Stimulated activated CD8-positive, alpha-beta memory T cell treated with anti-CD3 and anti-CD28 coated beads, Interleukin-2, amount 100 ng/mL, for 48 hours (primary cell): ENCODE measurements at places on chromosomes 5 and 9.
A peak's percentile ranks its signal among the peaks of the same experiment; 100 is the strongest.

DNA sequence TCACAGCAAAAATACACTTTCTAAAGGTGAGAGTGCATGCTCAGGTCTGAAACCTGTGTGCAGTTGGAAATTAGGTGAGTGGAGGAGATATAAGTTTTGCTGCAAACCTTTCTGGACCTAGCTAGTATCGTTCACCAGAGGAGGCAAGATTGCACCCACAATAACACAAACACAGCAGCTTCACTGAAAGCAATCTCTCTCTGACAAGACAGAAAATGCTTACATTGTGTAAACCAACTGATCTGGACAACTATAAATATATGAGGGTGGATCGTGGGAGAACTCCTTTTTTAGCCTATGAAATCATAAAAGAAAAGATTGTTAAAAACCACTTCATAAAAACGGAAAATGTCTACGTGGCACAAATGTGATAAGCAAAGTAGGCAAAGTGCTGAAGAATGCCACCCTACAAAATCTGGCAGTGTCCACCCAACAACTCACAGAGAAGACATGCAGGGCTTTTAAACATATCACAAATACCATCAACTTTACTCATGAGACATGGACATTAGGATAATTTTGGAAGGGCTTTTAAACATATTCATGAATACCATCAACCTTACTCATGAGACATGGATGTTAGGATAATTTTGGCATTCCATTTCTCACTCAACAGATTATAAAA lies 134.3 kb downstream of the CDH18 start:
- DNase-seq: no peak

DNA sequence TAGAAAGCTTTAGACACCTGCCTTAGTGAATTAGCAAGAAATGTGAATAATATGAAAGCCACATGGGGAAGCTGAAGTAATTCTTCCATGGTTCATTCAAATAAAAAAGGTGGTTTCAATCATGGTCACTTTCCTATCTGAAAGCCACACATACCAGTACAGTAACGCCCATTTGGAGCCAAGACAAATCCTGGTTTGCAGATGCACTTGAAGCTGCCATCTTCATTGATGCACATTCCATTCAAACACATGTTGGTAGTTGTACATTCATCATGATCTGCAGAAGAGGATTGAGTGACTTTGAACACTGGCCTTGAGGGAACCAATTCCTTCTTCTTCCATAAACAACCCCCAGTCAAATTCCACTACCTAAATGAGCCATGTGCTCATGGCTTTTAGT lies 161.5 kb downstream of the FBN2 start:
- no peak for DNase-seq

DNA sequence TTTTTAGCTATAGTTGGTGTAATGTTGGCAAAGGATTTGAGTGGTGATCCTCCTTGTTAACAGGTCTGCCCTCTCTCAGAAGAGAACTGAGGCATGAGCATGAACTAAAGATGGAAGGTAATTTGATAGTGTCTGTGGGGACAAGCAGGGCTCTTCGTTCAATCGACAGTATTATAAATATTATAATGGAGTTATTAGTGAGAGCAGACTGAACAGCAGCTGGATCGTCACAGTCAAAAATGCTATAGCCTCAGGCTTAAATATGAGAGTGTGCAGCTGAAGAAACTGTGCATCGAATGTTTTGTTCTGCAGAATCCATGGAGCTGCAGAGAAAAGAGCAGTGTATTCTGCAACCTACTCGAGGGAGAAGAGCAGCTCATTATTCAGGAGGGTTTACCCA lies 757.3 kb downstream of the DNAH5 start:
- DNase-seq: no peak

DNA sequence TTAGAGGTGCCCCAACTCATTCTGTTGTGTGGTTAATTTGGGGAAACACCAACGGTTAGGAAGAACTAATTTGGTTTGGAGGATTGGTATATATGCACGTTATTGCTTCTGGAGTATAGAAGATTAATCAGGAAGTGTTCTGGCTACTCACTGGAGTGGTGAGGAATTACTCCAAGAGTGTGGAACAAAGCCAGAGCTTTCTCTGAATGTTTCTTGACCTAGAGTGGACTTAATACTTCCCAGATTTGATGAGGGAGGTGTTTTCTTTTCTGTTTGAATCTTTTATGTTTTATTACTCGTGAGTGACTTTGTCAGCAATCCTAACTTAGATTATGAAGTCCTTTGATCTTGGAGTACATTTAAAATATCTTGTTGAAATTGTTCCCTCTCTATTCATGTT lies 163.7 kb downstream of the MAN2A1 start:
- no peak for DNase-seq

DNA sequence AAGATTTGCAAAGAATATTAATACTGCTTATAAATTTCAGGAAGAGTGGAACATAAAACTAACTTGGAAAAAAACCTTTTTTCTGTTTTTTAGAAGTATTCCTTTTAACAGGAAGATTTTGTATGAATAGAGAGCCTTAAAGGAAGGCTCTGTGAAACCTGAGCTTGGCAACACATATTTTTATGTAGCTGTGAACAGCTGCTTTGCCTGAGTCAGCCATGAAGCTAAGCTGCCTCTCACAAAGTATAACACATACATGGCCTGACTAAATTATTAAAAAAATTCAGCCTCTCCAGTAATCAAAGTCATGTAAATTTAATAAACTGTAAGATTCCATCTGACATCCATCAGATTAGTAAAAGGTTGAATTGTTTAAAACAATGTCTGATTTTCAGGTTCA lies 547.5 kb downstream of the ELAVL2 start:
- DNase-seq: no peak

GRCh38 chr5:126984632-126985031 lies 45.7 kb downstream of the MARCHF3 start:
- DNase-seq: no peak

- DNase-seq: no peak
Observed at GRCh38 chr9:81239388-81239787, 450.0 kb downstream of the TLE1 start.

DNA sequence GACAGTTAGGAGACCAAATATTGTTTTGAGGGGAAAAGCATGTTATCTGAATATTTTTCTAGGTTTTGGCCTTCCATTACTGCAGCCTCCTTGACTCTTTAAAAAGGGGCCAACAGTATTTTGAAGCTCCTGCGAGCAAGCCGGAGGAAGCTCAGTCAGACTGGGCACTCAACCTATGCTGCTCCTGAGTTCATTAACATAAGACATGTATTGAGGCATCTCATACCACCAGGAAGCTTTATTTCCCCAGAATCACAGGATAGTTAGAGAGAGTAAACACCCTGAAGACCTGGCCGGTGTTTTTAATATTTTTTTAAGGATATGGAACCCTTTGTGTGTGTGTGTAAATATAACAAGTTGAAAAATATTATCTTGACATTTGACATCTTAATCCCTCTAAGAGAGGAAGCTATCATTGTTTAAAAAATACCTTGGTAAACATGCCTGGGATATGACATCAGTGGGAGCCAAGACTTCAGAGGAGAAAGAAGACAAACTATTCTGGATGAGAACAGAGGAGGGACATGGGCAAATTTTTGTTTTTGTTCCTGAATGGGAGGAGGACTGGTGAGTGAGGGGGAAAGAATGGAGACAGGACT lies 139.3 kb upstream of the SLIT3 start:
- DNase-seq: no peak

DNA sequence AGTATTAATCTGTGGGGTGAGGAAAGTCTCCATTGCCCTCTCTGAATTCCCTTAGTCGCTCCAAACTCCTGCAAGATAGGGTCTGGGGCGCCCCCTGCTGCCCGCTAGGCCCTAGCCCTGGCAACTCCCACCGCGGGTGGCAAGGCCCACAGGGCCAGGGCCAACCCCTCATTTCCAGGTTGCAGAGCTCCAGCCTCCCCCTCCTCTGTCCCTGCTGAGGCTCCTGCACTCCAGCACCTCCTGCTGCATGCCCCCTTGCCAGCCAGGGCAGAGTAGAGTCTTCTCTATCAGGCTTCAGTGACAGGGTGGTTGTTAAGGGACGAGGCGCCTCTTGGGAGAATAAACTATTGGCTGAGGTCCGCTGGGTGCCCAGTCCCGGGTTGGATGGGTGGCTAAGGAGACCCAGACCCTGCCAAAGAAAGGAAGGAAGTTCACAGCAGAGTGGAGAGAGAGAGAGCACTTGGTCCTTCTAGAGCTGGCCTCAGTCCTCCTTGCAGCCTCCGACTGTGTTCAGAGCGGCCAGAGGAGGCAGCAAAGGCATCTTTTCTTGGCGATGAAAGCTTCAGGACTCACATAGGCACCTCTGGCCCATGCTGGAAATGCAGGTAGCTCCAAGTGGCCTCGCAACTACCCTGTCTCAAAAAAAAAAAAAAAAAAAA lies 45.6 kb downstream of the SAR1B start:
- peak; percentile 85 for DNase-seq
